Ureter (tissue), 1 donor: ENCODE measurements at places on chromosomes 2 and 18. TPM values are rescaled to one million over a fixed set of nuclear protein-coding genes. Genes with fewer than 3 reads are reported as not detected.

CBLN2 gene
- total RNA-seq: not detected

GPR55 gene
- total RNA-seq: 0.39 TPM

CRACDL gene
- total RNA-seq: 25.5 TPM

- DNase-seq: no peak
Observed at GRCh38 chr18:189254-189653, 30.9 kb downstream of the USP14 start.

GRCh38 chr2:106695919-106696318, 190.0 kb downstream of the ST6GAL2 start:
- no peak for DNase-seq
